ENCODE measurements at places on chromosomes 4 and X.

DNA sequence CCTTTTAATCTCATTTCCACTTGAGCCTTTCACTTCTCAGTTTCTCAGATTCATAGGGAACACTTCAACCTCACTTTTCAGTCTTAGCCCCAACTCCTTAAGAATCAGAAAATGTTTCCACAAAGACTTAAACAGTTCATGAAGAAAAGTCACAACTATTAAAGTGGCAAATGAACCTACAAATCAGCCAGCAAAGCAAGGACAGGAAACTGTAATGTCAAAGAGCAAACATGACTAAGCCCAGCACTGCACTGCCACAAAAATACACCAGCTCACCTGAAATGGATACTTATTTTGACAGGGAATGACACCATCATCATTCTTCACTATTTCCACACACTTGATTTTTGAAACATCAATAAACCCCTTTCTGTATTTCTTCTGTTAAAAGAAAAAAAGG lies 41.8 kb upstream of the TXK start:
- DNase-seq = no peak

DNA sequence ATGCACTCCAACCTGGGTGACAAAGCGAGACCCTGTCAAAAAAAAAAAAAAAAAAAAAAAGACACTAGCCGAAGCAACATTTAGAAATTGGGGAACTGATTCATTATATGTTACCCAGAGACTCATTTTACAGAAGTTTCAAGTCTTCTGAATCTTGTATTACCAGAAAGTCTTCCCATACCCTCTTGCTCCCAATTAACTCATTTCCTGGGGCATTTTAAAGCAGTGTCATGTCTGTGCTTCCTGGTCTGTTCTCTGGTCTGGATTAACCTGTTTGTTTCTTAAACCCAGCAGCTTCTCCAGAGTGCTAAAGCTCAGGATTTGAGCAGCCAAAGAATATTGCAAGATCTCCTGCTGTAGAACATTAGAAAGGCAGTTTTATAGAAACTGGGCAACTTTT lies 43.7 kb downstream of the FRMPD3 start:
- DNase-seq = no peak

GRCh38 chr4:119865389-119865788 lies 201.3 kb downstream of the MAD2L1 start:
- no peak for DNase-seq

- no peak for DNase-seq
These were observed 10.5 kb downstream of the PRKG2 start for GRCh38 chr4:81204571-81204970.

DNA sequence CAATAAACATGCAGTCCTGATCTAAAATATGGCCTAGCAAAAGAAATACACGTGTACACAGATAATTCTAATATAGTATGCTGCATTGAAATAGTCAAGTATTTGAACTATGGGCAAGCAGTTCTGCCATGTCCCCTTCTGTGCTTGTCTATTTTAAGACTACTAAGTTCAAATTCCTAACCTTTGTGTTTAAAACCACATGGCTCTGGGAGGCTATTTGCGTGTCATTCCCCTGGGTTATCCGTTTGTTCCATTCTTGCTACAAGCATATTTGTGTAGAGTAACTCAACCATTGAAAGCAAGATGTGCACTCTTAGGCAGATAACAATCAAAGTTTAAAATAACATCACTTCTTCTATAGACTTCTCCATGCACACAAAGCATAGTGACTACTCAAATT lies 25.4 kb upstream of the TBC1D1 start:
- DNase-seq = no peak

- no peak for DNase-seq
These were observed 54.5 kb downstream of the CD99L2 start for GRCh38 chrX:150844016-150844415.

GRCh38 chr4:107060388-107060787 lies 24.3 kb upstream of the DKK2 start:
- no peak for DNase-seq

DNA sequence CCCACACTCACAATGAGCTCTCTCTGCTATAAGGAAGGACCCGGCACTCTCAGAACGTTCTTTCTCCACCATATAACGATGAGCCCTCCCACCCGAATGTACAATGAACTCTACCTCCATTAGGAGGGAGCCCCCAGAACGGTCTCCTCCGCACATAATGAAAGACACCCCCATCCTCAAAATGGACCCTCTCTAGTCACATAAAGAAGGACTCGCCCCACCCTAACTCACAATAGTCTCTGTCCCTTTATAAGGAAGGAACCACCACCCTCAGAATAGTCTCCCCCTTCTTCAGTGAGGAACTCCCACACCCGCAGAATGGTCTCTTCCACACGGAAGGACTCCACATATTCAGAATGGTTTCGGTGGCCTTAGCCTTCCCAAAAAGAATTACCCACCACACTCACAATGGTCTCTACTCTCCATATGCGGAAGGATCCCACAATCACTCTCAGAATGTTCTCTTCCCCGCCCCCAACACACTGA lies 477 bp downstream of the SLC35A2 start:
- no peak for DNase-seq

DNA sequence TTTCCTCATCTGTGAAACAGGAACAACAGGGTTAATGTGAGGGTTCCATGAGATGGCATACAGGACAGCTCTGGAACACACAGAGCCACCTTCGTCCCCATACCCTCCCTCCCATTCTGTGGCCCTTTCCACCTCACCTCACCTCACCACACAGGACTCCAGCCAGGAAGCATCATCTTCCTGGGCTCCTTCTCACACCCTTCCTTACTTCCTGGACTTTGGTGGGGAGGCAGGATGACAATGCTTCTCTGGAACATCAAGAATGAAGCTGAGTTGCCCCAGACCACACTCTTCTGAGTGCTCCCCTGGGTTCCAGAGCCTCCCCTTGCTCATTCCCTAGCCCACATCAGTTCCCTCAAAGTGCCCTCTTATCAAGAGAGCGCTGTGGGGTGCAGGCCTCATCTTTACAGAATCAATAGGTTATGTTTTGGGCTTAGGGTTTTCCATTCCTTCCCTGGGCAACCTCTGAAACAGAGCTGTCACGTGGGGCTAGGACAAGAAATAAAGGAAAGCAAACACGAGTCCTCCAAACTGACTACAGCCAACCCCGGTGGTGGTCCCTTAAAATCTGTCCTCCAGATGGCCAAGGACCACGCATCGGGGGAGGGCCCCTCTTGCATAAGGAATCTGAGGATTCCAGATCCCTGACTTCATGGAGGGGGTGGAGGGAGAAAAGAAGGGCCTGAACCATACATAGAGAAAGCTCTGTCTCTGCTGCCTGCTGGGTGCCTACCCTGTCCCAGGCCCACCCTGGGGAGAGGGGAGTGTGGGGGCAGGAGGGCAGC lies 74.4 kb upstream of the ATP6AP2 start:
- DNase-seq = no peak

DNA sequence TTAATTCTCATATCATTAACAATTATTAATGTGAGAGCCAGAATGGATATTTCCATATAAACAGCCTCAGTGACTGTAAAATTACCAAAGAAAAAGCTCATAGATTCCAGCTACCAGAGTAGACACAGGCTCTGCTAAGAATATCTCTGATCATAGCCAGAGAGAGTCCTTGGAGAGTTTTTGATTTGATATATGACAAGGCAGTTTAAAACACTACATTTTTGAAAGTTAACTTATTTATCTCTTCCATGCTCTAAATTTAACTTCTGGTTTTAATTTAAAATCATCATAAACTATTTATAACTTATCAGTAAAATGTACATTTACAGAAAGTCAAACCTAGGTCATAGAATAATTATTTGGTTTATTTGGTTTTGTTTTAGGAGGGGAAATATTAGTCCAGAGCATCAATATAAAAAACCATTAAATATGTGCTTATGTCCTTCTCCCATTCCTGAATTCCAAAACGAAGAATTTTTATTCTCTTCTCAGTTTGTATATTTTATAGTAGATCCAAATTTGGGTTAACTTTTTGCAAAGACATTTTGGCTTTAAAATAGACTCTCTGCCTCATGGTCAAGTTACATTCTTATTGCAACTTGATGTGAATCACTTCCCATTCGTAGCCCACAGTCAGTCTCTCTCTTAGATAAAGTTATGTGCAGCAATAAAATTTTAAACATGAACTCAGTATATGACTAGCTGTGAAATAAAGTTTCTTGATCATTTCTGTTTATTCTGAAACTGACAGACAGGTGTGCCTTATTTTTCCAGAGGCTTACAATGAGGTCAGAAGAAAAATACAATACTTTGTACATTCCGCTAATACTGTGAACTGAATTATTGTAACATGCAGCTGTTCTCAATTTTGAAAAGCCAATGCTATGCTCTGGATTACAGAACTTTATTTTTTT lies 267.1 kb downstream of the PAPSS1 start:
- DNase-seq = no peak

GRCh38 chrX:2863646-2864045 lies 34.9 kb downstream of the GYG2 start:
- DNase-seq = no peak

GRCh38 chrX:138777230-138777629 lies 65.7 kb upstream of the FGF13 start:
- DNase-seq = no peak

DNA sequence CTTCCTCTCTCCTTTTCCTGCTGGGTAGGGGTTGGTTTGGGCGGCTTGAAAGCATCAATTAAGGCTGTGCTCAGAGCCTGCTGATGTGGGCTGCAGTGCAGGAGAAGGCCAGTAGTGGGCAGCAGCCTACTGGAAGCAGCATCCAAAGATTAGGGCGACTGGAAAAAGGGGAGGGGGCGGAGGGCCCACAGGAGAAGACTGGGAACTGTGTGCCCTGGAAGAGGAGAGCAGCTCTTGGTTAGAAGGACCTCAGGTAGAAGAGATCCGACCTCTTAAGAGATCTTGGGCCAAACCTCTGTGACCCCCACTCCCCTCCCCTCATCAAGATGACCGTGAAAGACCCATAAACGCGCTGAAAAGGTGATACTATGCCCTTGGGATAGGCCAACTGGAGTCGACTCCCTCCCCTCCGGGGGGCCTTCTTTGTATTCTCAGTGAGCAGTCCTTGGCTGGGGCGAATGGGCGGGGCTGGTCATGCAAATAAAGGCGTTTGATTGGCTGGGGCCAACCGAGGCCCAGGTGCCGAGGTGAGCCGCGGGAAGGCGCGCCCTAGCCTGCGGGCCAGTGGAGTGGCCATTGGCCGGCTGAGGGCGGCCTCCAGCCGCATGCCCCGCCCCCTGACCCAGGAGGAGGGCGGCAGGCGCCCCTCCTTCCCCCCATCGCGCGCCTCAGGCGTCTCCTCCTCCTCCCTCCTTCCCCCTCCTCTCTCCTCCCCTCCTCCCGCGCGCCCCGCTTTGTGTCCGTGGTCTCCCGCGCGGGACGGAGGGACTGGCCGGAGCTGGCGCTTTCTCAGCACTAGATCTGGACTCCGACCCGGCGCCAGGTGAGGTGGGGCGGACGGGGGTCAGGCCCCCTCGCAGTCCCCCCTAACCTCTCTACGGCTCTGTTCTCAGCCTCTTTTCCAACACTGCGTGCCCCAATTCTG lies 10.1 kb downstream of the DLG3 start:
- peak; percentile 68 for DNase-seq

DNA sequence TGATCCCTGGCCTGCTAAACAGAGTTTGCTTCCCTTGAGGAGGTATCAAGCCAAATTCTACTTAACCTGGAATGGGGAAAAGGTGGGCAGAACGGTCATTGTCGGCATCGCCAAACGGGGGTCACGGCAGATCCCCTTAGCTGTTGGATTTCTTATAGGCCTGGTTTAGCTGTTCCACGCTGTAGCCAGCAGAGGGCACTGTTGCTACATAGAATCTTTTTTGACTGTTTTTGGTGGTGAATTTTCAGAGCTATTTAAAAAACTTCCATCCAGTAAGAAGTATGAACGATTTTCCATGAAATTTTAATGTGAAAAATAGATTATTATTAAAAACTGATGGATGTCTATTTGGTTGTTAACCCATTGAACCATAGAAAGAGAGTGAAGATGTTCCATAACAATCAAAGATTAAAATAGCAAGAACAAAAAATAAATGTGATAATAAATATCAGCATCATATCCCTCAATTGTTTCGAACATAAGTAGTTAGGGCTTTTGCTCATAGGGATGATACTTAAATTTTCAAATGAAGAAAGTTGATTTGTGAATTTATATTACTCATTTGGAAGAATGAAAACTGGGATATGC lies 56.6 kb downstream of the LINC00632 start:
- peak; percentile 41 for DNase-seq

DNA sequence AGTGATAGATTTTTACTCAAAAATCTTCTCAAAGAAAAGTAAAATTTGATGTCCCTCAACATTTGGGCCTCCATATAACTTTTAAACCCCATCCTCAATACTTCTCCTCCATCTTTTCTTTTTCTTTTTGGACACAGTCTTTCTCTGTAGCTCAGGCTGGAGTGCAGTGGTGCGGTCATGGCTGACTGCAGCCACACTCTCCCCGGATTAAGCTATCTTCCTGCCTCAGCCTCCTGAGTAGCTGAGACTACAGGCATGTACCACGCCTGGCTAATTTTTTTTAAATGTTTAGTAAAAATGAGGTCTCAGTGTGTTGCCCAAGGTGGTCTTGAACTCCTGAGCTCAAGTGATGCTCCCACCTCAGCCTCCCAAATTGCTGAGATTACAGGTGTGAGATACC lies 33.1 kb downstream of the KDM6A start:
- no peak for DNase-seq

- no peak for DNase-seq
These were observed 101.9 kb upstream of the CCSER1 start for GRCh38 chr4:90025248-90025647.

DNA sequence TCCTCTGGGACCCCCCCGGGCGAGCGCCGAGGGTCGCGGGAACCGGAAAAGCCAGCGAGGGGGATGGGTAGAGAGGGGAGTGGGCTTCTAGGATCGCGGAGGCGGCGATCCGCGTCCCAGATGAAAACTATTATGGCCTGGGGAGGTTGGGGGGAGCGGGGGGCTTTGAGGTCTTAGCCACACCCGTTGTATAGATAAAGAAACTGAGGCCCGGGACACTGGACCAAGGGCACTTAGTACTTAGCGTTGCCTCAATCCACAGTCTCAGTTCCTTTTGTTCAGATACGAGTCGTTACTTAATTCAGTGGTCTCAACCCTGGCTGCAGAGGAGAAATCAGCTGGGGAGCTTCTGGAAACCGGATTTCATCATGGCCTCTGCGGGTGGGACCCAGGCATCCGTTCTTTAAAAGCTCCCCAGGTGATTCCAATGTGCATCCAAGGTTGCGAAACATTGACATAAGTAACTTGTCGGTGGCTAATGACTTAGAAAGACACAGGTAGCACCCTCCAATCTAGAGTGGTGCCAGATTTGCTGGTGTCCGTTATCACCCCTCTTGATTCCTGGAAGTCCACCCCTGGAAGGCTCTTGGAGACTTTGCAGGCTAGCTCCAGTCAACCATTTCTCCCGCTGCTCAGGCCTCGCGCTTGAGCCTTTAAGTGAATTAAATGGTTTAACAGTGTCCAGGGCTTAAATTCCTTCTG lies 90.7 kb downstream of the GEMIN8 start:
- no peak for DNase-seq

DNA sequence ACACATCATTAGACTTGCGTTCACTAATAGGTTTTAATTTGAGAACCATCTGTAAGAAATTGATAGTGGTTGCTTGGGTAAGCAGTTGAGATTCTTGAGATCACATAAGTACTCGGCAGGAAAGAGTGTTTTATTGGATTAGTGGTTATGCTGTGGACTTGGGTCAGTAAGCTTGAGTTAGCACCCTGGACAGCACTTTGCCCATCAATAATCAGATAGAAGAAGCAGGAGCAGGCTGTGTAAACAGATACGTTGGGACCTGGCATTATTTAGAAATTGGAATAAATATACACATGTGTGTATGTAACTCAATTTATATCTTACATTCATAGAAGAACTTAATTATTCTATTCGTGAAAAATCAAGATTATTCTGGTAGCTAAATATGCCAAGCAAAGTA lies 357.5 kb upstream of the SMIM31 start:
- no peak for DNase-seq

GRCh38 chrX:107628662-107629539 lies 591 bp downstream of the PRPS1 start:
- DNase-seq = peak; percentile 78

Measured in CD4-positive, CD25-positive, alpha-beta regulatory T cell (primary cell).